ENCODE measurements at places on chromosomes 16 and 17.

GRCh38 chr17:41464173-41464572 lies 3.0 kb downstream of the KRT32 start:
- DNase-seq: no peak

DNA sequence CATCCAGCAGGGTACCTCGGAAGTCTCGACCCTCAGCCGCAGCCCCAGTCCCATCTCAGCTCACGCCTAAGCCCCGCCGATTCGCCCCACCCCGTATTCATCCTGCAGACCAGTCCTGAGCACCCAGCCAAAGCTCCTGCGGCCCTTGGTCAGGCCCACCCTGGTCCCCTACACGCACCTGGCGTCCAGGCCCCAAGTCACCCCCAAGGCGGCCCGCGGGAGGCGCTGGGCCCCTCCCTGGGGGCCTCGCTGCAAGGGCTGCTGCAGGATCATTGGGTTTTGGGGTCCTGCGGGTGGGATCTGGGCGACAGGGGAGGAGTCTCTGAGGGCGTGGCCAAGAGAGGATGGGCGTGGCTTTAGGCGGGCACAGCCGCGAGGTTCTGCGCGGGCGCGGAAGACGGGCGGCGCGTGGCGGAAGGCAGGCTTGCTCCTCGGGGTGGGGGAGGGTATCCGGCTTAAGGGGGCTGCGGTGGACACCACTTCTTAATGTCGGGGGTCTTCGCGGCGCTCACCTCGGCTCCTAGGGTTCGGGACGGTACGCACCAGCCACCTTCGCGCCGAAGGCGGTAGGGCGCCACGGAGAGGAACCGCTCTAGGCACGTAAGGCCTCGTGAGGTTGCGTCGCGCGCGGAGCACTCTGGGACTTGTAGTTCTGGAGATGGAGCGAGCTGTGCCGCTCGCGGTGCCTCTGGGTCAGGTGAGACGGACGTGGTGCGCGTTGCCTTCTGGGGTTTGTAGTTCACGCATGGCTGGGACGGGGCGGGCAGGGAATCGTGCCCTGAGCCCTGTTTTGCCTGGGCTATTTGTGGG lies at the start of the genes HCFC1R1 and THOC6:
Gene HCFC1R1, minus strand, starts transcription at position 274 of the 810 bp plus-strand sequence. Its CDS starts 1 bp downstream, at position 273.
Gene THOC6, plus strand, starts transcription at position 367 of the 810 bp plus-strand sequence. Its CDS starts 292 bp downstream, at position 659.
- peak; percentile 94 for DNase-seq

GRCh38 chr16:89367538-89367915 lies 122.8 kb downstream of the ANKRD11 start:
- no peak for DNase-seq

DNA sequence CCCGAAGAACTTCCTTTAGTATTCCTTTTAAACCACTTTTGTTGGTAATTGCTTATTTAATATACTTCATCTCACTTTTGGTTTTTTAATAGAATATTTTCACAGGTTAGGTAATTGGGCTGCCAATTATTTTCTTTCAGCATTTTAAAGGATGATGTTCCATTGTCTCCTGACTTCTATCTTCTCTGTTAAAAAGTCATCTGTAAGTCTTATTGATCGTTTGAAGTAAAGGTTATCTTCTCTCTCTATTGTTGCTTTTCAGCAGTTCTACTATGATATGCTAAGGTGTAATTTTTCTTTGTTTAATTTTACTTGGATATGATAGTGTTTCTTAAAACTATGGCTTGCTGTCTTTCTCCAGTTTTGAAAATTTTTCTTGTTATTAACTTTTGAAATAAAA lies 307.5 kb downstream of the MAP2K4 start:
- DNase-seq: no peak

DNA sequence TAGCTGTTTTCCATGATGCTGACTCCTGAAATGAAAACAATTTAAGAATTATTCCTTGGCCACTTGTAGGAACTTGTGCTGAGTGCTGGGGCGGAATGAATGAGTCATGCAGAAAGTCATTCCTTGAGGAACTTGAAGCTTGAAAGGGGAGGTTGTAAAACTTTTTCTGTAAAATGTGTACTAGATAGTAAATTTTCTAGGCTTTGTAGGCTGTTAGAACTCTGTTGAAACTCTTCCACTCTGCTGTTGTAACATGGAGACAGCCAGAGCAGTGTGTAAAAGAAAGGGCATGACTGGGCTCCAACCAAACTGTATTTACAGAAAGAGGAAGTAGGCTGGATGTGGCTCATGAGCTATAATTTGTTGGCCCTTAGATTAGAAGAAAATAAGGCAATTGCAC lies 46.1 kb downstream of the ABCA8 start:
- DNase-seq: peak; percentile 92

DNA sequence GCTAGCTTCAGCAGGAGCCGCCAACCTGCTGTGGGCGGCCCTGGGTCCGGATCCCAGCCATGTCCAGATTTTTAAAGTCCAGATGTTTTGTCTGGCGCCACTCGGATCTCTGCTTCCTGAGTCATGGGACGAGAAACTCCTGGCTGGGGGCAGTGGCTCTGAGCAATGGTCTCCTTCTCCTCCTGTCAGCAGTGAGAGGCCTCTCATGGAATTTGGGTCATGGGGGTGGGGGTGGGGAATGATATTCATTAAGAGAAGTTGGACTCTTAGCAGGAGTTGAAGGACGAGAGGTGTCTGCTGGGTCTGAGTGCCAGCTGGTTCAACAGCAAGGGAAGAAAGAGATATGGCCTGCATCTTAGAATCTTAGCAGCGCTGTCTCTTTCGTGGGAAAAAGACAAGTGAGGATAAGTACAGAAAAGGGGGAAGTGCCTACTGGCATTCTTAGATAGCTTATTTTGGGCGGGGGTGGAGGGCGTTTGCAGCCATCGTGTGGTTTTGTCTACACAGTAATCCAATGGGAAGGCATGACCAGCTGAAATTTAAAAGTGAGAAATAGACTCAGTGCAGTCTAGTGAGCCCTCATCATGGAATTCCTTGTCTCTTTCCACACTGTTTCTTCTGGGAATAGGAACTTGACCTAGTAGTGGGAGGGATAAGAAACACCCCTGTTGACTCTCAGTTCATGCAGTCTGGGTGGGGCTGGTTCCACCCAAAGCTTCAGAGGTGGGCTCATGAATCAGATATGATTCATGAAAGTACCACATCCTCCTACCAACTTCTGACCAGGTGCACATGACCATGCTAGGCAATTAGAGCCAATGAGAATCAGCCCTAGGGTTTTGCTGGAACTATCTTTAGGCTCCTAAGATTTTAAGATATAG lies 80.5 kb downstream of the MYH13 start:
- no peak for DNase-seq

DNA sequence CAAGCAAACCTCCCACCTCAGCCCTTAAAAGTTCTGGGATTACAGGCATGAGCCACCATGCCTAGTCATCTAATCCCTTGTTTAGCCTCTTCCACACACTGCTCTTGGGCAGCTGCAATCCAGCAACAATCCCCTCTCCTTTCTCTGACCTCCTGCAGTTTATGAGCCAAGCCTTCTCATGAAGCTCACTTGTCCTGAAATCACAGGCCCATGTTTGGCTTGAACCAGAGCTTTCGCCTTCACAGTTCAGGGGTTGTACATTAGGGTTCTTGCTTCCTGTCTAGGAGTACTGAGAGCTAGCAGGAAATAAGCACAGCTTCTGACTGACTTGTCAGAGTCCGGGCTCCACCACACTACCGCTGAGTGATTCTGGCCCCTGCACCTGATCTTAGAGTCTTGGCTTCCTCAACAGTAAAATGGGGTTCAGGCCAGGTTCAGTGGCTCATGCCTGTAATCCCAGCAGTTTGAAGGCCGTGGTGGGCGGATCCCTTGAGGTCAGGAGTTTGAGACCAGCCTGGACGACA lies 16.3 kb downstream of the ERAL1 start:
- DNase-seq: no peak

DNA sequence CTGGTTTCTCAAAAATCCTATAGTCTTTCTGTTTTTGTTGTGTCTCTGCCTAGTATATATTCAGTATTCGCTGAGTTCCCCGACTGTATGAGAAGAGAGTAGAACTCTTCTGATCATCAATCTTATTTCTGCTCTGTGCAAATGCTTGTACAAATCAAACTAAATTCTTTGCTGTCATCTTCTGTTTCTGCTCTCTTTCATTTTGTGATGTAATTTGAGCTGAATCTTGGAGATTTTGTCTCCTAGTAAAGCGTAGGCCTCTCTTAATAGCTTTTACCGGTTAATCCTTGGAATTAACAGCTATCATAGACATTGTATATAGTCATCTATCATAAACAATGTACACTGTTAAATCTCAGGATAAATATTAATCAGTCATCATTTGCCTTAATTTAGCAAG lies 61.9 kb downstream of the OMG start:
- no peak for DNase-seq

GRCh38 chr16:82061861-82062525 lies 26.9 kb downstream of the HSD17B2 start:
- DNase-seq: no peak

DNA sequence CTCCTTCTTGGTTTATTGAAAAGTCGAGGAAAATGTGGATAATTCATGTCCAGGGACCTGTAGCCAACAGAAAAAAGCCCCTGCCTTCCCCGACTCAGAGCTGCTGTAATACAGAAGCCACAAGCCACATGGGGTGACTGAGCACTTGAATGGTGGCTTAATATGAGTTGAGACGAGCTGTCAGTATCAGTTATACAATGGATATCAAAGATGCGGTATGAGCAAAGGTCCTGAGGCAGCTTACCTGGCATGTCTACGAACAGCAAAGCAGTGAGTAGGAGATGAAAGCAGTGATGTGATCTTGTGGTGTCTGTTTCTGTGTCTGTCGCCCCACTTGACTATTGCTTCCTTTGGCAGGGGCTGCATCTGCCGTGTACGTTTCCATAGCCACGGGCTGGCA lies 12.2 kb upstream of the RMI2 start:
- DNase-seq: no peak
